ENCODE measurements at places on chromosomes 7 and 10. TPM values are rescaled to one million over a fixed set of nuclear protein-coding genes. Genes with fewer than 3 reads are reported as not detected.

KCNH2 gene
- total RNA-seq, result not detected

PSMC2 gene
- 82.3 TPM for total RNA-seq

POU6F2 gene
- not detected for total RNA-seq

TMEM130 gene
- 26.2 TPM for total RNA-seq

ERVW-1 gene
- not detected for total RNA-seq

PNLIP gene
- total RNA-seq, result not detected

DNA sequence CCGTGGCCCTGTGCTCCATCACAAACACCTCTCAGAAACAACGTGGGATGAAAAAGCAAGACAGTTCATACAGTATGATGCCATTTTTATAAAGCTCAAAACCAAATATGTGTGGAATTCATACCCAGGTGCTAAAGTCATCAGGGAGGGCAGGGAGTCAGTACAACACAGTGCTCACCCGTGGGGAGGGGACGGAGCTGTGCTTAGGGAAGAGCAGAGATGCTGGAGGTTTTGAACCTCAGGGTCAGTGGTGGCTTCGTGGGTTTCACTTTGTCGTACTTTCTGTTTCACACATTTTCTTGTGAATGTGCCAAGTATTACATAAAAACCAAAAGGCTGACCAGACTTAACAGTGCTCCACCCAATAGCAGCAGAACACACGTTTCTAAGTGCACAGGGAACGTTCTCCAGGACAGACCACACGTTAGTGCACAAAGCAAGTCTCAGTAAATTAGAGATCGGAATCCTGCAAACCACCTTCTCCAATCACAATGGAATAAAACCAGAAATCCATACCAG is 21.2 kb downstream of the ZMIZ2 start:
- no peak for DNase-seq

DNA sequence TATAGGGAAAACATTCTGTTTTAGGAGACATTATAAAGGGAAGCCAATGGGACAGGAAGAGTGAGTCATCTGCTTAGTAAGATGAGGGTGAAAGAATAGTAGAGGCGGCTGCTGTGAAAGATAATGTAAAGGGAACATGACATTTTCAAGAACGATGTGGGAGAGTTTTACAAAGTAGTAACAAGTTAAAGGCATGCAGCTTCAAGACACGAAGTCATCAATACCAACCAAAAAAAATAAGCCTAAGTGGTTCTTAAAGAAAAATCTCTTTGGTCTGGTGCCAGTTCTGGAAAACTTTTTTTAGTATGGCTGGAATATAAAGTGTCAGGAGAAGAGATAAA is 6.1 kb downstream of the GSTO1 start:
- no peak for DNase-seq

- DNase-seq, result no peak
These were observed 521.6 kb upstream of the SORCS1 start for GRCh38 chr10:107686095-107686494.

DNA sequence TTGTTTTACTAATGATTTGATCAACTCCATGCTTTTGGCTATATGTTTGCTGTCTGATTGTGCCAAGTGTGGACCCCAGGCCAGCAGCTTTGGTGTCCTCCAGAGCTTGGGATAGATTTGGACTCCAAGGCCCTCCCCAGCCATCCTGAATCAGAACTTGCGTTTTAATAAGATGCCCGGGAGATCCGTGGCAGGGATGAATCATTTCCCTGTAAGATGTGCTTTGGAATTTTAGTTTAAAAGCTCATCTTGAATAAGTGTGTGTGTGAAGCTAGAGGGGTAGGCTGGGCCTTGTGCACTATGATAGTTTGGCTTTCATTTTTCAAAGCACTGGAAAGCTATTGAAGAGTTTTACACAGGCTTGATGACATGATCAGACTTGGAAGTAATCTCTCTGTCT is 66.2 kb upstream of the SDK1 start:
- DNase-seq, result no peak

DNA sequence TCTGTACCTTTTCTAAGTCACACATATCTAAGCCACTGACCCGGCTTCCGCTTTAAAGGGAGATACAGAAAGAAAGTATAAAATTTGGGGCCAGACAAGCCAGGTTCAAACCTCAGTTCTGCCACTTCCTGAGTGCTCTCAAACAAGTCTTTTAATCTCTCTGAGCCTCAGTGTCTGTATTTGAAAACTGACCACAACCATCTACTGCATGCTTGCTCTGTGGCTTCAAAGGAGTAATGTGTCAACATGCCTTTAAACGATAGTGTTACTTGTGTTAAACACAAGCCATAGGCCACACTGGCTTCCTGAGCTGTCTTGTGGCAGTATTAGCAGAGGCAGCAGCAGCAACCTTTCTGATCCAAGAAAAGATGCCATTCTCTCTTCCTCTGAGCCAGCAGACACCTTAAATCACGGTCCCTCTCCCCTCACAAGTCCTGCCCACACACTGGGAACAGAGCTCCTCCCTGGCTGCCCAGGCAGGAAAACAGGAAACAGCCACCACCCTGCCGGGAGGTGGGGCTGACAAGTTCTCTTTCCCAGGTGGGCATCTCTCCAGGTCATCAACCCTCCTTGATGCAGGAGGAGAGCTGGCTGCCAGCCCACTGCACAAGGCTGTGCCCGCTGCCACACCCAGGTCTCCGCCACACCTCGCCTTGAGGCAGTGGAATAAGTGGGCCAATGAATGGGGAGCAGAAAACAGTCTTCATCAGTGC is 10.7 kb downstream of the HIP1 start:
- no peak for DNase-seq

DNA sequence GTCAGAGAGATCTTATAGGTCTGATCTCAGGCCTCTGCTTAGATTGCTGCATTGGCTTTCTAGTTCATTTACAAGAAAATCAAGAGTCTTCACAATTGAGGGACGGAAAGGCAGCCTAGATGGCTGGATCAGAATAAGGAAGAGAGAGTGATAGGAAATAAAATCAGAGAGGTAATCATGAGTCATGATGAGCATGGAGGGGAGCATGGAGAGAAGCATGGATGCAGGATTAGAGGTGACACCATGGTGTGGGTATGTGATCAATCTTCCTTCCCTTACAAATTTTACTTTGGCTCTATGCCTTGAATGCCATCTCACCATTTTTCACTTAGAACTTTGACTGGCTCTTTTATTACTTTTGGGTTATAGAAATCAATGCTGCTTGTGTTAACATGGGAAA is 1.4 kb downstream of the BCCIP start:
- DNase-seq, result no peak

DNA sequence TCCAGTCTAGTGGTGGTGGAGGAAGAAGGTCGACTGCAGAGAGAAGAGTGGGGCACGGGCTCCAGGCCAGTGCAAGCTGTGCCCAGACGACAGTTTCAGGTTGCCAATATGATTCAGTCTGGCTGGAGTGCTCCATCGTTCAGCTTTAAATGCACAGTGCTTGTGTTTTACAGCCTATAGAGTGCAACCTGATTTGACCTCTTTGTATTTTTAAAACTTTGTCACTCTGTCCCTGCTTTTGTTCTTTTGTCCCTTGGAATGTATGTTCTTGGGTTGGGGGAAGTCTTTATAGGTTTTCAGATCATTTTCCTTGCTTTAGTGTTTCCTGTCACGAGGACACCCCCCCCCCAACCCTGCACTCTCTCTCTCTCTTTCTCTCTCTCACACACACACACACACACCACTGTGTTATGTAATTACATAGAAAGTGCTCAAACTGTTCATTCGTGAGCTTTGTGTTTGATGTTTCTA is 198.0 kb downstream of the CAMK1D start:
- DNase-seq, result no peak

DNA sequence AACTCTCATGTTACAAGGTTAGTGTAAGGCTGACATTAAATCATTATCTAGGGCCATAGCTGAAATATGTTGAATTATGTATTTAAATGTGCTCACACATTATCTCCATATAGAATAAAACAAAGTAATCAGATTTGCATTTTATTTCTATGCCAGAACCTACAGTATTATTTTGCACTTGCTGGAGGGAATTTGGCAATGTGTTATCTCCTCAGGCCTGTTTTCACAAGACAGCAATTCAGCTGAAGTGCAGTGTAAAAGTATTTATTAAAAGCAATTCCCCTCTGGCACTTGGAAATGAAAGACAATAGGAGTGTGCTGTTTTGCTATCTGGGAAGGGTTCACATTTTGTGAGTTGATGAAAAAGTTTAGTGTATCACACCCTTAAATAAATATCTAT is 276.3 kb downstream of the DNAJB9 start:
- no peak for DNase-seq

DNA sequence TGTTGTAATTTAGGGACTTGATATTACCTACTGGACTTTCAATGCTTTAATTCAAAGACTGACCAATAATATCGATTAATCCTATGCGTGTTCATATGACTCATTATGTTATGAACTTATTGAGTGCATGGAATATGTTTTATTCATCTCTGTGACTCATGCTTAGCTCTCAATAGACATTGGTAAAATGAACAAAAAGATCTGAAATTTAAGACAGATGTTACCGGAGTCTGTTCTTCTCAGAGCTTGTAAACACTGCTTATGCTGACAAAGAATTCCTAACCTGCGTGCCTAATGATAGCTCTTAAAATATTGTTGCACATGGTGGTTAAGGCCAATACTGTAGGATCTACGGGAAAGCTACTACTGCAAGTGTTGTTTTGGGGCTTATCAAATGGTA is 131.5 kb upstream of the ACBD5 start:
- no peak for DNase-seq

Data from thoracic aorta (tissue), 2 donors.